ENCODE measurements at places on chromosomes 5 and 9.

DNA sequence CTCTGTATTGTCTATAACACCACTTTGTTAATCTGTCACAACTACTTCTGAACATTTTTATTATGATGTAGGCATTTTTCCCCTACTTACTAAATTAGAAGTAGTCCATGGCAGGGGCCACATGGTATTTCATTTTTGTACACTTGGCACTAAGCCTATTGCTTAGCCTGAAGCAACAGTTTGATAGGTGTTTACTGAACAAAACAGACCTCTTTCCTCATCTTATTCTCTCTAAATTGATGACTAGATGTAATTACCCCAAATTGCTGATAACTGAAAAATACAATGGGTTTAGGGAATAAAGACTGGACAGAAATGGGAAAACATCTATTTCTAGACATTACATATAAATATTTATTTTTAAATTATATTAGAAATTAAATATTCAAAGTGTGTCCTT lies 633.8 kb downstream of the SLCO4C1 start:
- no peak for DNase-seq

- DNase-seq: peak; percentile 41
Measured at GRCh38 chr5:15690611-15691010, 190.6 kb downstream of the FBXL7 start.

DNA sequence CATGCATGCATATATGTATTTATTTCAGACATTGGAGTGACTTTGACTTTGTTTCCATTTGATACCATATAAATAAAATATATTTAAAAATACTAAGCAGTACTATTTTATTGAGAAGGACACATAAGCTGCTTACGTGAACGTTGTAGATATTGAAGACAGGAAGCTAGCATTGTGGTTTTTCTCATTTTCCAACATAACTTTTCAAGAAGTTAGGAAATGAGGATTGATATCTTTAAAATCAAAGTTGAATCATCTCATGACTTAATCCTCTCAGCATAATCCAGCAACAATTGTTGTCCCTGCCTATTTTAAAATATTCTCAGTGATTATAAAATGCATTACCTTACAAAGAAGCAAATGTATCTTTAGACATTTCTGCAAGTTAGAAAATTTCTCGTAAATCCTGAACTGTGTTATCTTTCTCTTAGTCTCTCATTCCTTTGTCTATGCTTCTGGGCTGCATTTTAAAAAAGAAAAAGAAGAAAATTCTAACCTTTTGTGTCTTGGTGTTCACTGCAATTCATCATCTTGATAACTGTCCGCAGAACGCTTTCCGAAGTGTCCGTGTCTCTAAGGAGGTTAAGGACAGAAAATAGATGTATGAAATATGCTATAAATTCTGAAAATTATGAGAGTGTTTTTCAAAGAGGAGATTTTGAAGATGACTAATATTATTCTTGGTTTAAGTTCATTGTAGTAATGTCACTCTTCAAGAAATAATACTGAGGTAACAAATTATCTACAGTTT lies 1089.9 kb upstream of the CDH6 start:
- no peak for DNase-seq

- peak; percentile 85 for DNase-seq
Measured at GRCh38 chr9:94861589-94862272, 135.2 kb downstream of the AOPEP start.

DNA sequence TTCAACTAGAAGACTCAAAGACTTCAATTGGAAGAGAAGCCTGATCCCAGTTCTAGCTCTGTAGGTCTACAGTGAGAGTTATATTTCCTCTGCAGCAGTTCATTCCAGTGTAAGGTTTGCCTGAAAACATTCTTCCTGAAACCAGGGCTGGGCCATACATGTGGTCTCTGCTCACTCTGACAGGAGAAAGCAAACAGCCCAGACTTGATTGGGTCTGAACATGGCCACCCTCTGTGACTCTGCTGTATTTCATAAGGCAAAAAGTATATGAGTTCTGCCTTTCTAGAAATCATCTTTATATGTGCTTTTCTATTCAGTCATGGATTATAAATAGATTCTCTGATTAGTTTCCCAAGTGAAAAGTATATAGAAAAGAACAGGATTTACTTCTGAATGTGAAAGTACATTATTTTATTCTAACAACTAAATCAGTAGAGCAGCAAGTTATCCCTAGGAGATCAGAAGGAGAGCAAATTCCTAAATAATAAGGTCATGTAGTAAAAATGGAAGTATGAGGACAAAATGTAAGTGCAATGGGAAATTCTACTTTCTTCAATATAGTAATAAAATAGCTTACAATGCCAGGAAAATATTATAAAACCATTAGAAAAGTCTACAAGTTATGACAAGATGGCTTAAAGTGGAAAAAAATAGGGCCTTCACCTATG lies 144.3 kb downstream of the EFNA5 start:
- DNase-seq: no peak

DNA sequence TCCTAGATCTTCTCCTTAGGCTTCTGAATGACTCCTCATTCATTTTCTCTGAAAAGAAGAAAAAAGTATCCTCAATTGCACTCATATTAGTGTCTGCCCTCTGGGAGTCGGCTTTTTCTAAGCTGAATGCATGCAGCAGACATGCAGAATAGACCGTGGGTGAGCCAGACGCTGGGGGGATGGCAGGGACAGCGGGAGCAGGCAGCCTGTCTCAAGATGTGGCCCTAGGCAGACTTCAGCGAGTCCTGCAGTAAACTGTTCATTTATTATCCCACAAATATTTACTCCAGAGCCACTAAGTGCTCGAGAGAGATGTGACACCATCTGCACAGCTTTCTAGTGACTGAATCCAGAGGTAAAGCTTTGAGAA lies 164.9 kb upstream of the RAI14 start:
- no peak for DNase-seq
